ENCODE measurements at places on chromosomes 2 and 18.

DNA sequence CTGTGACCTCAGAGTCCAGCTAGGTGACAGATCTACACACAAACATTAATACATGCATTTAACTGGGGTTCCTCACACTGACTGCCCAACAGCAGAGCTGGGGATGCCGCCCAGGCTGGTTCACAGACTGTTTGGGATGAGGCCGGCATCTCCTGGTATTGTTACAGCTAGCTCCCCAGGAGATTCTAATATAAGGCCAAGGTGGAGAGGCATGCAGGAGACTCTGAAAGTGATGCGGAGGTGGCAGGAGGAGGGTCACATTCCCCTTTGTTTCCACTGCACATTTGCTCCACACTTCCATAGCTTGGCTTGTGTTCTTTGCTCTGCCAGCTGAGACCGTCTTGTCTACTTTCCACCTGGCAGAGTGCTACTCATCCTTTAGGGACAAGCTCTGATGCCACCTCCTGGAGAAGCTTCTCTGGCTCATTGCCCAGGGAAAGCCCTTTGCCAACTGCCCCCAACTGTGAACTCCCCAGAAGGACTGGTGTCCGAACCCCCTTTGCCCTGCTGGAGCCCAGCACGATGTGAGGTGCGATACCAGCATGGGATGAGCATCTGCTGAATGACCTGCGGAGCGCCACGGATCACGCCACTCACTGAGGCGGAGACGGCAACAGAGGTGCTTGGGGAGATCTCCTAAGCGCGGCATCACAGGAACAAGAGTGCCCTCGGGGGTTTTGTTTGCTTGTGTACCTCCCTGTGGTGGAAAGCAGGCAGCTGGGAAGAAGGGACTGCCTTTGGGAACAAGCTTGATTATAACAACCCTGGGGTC is 88.8 kb downstream of the UXS1 start:
- no peak for DNase-seq

DNA sequence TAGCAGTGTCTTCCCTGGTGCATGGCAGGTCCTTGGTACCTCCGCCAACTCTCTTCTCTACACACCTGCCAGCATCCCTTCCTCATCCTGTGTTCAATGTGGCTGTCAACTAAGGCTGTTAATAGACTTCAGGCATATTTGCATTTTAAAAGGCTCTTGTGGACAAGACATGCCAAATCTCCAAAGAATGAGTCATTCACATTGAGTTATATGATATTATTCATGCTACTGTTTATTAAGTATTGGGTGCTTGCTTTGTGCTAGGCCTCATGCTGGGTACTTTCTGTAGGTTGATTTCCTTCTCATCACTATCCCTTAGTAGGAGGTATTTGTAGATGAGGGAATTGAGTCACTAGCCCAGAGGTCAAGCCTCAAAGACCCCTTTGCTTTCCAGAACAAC is 5.2 kb downstream of the MYO1B start:
- no peak for DNase-seq

GRCh38 chr18:37253394-37254235 is 312.0 kb downstream of the CELF4 start:
- DNase-seq = no peak

GRCh38 chr2:171056307-171056706 is 104.4 kb downstream of the TLK1 start:
- no peak for DNase-seq

- no peak for DNase-seq
These were observed 24.4 kb upstream of the ADAM23 start for GRCh38 chr2:206418968-206419367.

DNA sequence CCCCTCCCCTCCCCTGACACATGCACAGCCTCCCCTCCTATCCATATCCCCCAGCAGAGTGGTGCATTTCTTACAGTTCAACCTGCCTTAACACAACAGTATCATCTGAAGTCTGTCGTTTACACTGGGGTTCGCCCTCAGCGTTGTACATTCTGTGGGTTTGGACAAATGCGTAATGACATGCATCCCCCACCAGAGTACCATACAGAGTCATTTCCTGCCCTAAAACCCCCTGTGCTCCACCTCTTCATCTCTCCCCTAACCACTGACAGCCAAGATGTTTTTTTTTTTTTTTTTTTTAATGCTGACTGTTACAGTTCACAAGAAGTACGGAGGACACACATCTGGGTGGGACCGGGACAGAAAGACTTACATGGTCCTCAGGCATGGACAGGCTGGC is 22.6 kb downstream of the POMC start:
- no peak for DNase-seq

All from suppressor macrophage (primary cell).